ENCODE measurements at places on chromosomes 1 and 21.

DNA sequence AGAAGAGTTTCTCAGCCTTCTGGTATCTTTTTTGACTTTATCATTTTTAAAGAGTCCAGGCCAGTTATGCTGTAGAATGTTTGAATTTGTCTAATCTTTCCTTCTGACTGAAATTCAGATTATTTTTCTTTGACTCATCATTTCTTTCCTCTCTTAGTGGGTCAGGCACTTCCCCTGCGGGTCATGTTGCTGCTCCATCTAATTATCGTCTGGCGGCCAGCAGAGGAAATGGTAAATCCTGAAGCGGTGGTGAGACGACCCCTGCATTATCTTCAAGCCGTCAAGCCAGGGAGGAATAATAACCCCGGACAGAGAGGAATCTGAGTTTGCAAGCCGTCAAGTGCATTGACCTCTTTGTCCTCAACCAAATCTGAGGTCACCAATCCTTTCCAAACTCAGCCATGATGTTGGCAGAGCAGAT, 102.1 kb downstream of the ADSS2 start:
- no peak for DNase-seq

- no peak for DNase-seq
These were observed 31.2 kb downstream of the IRF2BP2 start for GRCh38 chr1:234578735-234579134.

DNA sequence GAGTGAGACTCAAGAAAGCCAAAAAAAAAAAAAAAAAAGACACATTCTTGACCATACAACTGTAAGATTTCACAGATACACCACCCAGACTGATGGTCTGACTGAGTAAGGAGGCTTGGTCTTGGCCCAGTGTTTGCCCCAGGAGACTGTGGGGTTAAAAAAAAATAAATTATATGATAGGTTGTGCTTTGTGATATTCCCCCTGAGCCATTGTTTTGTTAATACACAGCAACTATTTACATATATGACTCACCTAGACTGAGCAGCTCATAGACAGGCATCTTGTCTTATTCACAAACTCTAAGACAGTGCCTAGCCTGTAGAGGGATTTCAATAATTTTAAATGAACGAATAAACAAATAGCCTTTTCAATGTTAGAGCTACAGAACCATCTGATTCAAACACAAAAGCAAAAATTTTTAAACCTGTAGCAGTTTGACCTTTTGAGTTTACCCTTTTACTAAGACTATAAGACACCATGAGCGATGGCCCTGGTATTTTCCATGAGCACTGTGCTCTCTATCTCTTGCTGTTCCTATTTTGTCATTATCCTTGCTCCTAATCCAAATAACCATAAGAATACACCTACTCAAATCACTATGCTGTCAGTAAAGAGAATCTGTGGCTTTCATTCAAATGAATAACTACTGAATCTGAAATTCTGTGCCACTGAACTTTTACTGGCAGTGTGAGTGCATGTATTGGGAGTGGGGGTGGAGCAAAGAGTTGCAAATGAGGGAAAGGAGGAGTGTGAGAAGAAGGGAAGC, 199.4 kb upstream of the PTBP2 start:
- no peak for DNase-seq

DNA sequence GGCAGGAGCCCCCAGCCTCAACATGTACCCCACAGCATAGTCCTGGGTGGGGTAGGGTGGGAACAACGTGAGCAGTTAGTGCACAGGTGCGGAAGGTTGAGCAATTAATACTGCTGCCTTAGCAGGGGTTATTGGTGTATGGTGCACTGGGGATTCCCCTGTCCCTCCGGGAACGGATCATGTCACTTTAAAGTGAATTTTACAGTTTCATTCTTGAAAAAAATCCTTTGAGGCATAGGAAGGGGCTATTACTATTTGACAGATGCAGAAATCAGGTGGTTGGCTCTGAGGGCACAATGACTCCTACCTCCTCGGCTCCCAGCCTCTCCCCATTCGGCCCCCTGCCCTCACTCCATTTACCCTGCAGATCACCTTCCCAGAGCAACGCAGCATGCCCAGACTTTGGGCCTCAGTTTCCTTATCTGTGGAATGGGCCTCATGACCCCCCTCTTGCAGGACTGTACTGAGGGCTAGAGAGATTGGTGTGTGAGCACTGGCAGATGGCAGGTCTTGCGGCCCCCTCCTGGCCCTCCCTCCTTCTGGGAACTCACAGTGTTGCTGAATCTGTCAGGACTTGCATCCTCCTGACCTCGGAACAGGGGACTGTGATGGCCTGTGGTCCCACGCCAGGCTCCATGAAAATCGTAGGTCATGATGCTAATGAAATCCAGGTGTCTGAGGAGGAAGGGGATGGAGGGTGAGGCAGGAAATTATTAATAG, 5.1 kb upstream of the MYBPH start:
- DNase-seq = no peak

- no peak for DNase-seq
These were observed 114.1 kb upstream of the ETS2 start for GRCh38 chr21:38691631-38692030.

GRCh38 chr1:234979296-234980279, 149.0 kb downstream of the TOMM20 start:
- no peak for DNase-seq

- no peak for DNase-seq
These were observed 64.0 kb downstream of the ABCA4 start for GRCh38 chr1:94056996-94057395.

GRCh38 chr21:39869141-39869818, 2.0 kb downstream of the PCP4 start:
- no peak for DNase-seq

GRCh38 chr1:229905031-229905545, 161.9 kb upstream of the GALNT2 start:
- no peak for DNase-seq

GRCh38 chr21:29193072-29193471, 62.6 kb downstream of the MAP3K7CL start:
- no peak for DNase-seq

DNA sequence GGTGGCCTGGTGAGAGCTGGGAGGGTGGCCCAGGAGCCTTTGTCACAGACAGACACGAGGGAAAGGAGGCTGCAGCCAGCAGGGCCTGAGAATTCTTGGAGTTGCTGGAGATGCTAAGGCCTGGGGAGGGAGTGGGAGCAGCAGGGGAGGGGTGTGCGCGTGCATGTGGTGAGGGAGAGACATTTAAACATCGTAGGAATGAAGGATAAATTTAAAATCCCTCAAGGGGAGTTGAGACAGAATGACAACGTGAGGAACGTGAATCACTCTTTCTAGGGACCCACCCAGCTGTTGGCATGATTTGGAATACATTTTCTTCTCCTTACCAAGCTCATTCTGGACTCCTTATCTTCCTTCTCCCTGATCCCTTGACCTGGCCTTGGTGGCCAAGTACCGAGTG, 73.3 kb upstream of the CACNA1E start:
- no peak for DNase-seq

- no peak for DNase-seq
These were observed 81.9 kb upstream of the RGS2 start for GRCh38 chr1:192726820-192727504.

DNA sequence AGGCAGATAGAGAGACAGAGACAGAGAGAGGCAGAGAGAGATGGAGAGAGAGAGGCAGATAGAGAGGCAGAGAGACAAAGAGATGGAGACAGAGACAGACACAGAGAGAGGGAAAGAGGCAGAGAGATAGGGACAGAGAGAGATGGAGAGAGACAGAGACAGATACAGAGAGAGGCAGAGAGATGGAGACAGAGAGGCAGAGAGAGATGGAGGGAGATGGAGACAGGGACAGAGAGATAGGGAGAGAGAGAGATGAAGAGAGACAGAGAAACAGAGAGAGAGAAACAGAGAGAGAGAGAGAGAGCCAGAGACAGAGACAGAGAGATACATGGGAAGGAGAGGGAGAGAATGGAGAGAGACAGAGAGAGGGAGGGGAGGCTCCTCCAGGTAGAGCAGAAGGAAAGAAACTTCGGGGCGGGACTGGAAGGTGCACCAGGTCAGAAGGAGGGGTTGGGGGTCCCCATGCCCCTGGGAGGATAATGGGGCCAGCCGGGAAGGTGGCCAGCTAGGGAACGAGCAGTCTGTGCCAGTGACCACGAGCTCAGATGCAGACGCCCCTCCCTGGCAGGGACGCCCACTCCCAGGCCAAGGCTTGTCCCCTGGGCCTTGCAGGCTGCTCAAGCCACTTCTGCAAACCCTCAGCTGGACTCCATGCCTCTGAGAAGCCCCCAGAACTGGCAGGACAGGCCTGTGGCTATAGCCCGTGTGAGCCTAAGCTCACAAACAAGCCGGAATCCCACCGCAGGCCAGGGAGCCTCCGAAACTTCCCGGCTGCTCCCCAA, 3.3 kb downstream of the FNDC10 start:
- no peak for DNase-seq

DNA sequence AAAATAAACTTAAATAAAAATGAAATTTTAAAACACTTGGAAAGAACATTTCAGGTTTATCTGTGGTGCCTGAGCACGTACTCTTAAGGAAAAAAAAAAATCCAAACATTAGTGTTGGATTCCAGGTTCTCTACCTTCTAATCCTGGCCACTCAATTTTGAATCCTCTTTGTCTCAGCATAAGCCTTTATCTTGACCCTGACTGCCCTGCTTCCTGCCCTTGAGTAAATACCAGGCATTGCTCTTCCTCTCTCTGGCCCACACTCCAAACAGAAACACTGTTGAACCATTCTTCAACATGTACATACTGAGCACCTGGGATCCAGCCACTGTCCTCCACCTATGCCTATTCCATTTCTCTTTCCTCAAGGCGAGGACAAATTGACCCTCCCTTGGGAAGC, 11.4 kb upstream of the VANGL1 start:
- no peak for DNase-seq

DNA sequence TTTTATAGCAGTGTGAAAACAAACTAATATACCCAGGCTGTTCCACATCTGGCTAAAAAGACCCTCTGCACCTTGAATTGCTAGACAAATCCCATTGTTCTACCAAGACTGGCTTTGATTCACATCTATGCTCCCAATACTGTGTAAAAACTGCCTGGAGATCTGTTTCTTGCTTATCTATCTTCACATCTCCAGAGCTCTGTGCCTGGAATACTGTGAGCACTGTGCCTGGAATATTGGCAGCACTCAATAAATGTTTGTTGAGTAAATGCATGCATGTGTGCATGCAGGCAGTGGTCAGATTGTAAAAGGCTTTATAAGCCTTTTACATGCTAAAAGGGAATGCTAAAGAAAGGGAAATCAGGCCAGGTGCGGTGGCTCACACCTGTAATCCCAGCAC, 75.5 kb upstream of the APP start:
- no peak for DNase-seq

GRCh38 chr1:40076895-40077312, 20.1 kb downstream of the PPT1 start:
- no peak for DNase-seq

DNA sequence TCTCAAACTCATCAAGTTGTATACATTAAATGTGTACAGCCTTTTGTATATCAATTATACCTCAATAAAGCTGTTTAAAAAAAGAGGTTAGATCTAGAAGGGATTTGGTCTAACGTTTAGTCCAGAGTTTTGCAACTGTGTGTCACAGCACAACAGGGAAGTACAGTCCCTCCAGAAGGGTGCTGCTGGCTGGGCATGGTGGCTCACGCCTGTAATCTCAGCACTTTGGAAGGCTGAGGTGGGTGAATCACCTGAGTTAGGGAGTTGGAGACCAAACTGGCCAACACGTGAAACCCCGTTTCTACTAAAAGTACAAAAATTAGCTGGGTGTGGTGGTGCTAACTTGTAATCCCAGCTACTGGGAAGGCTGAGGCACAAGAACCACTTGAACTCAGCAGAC, 78.3 kb upstream of the HAO2 start:
- no peak for DNase-seq

GRCh38 chr1:225940385-225941151, 452 bp downstream of the LEFTY2 start:
- DNase-seq = no peak

DNA sequence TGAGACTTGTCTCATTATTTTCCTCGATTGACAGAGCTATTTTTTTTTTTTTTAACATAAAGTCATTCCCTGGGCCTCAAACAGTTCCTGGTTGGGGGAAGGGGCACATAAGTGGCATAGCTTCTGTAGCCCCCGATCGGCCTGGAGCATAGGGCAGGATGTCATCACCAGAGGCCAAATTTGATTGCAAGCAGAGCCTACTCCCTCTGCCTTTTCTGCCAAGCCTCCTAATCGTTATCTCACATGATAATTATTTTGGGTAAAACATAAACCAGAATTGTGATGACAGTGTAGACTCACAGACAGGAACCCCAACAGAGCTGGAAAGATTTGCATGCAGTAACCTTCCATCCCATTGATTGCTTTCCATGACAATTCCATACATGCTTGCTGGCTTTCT, 404.8 kb downstream of the PCP4 start:
- DNase-seq = no peak

DNA sequence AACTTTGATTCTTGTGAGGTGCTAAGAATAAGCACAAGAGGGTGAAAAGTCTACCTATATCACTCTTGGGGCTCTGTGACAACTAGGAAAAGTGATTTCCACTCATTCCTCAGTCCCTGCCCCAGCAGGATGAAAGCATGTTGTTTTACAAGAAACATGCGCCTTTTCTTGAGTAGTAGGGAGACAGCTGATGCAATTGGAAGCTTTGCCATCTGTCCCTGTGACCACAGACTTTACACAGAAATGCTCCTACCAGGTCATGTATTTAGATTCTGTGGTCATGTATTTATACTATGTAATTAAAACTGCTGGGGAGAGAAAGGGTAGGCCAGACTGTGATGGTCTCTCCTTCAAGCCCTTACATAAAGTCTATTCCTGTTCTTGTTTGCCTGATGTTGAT, 445.5 kb downstream of the PTPRC start:
- no peak for DNase-seq

GRCh38 chr1:20555025-20555757, 2.8 kb downstream of the FAM43B start:
- DNase-seq = no peak

- DNase-seq = no peak
These were observed 1.9 kb upstream of the IL19 start for GRCh38 chr1:206768472-206769303.

DNA sequence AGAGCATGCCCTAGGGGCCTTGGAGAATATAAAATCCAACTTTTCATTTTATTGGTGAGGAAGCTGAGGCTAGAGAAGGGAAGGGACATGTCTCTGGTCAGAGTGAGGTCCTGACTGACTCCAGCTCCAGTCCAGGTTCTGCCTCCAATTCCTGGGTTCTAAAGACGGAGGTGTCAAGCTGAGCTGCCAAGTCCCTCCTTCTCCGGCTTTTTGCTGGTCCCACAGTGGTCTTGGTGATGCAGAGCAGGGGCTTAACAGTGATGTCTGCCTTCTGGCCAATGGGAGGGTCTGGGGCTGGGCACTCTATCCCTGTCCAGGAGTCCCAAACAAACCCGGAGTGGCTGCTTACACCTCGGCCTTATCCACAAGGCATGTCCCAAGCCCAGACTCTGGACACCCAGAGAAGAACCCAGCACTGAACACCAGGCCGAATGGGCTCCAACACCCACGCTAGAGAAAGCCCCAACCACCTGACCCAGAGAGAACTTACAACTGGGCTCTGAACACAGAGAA, 104.8 kb downstream of the EBNA1BP2 start:
- DNase-seq = no peak

Measured in hypothalamus (tissue), 51 donors.